Stimulated activated CD8-positive, alpha-beta memory T cell treated with anti-CD3 and anti-CD28 coated beads, Interleukin-12 subunit alpha, Interleukin-12 subunit beta, amount 100 ng/mL, for 4 hours (primary cell): ENCODE measurements at places on chromosomes 16 and 17.
A peak's percentile ranks its signal among the peaks of the same experiment; 100 is the strongest.

DNA sequence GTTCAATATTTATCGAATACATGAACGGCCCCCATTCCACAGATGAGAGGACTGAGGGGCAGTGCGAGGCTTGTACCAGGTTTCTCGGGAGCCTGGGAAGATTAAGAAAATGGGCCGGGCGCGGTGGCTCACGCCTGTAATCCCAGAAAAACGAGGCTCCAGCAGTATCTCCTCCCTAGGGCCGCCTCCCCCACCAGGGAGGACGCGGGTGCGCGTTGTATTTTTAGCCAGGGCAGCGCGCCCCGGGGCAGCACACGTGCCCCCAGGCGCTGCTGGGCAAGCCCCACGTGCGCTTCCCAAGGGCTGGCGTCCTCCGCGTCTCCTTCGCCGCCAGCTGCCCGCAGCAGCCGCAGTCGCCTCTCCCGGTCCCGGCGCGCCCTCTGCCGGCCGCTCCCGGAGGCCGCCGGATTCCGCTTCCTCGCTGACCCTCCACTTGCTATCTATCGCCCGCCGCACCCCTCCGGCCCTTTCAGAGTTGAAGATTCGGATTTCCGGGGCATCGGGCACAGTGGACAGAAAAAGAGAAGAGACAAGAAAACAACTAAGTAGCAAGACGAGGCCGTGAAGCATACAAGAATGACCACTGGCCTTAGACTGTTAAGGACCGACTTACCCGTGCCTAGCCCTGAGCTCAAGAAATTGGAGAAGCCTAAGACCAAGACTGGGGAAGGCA is 1.9 kb upstream of the YBX2 start:
- DNase-seq, result peak; percentile 49

DNA sequence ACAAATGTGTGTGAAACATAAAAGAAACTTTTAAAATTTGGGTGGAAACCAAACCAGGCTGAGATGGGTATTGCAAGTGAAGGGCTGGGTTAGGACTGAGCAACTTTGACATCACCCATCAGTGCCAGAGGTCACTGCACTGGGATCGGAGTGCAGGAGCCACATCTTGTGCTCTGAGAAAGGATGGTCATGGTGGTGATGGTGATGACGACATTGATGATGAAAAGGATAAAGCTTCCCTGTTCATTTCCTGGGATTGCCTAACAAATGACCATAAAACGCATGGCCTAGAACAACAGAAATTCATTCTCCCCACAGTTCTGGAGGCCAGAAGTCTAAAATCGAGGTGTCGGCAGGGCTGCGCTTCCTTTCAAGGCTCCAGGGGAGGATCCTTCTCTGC is 324.0 kb downstream of the MAF start:
- no peak for DNase-seq

GRCh38 chr17:1447052-1447451 is 9.0 kb downstream of the CRK start:
- no peak for DNase-seq

DNA sequence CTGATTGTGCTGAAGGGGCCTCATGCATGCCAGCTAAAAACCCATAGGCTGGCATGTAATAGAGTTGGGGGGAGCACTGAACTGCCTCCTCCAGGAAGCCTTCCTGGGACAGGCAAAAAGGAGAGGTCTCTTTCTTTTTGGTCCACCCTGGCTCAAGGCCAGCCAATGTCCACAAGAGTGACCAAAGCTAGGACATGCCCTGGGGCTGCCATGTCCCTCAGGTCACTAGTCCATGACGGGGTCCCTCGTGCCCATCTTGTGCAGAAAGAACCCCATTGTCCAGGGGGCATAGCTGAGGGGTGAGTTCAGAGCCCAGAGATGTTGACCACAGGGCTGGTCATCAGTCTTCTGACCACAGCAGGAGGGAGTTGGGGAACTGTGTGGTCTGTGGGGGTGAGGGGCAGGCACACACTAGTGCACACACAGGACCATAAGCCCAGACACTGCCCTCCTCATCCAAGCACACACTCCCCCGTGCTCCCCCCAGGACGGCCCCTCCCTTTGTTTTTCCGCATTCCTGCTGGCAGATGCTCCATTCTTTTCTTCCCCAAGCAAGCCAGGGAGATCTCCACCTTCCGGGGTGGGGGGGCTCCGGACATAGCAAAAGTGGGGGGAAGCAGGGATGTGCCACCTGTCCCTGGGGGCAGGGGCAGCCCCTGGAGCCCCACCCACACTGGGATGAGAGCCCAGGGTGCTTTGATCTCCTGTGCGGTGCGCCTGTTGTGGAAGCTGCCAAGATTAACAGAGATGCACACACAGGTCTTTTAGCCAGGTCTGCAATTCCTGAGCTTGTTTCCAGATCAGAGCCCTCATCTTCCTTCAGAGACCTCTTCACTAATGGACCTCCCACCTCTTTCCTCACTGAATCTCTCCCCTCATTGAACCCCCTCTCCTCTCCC is 25.2 kb upstream of the PHB1 start:
- DNase-seq, result no peak

- DNase-seq, result no peak
Observed at GRCh38 chr17:30377574-30378240, 1.0 kb upstream of the CPD start.

GRCh38 chr16:920717-921116 is 50.1 kb downstream of the LMF1 start:
- DNase-seq, result no peak

DNA sequence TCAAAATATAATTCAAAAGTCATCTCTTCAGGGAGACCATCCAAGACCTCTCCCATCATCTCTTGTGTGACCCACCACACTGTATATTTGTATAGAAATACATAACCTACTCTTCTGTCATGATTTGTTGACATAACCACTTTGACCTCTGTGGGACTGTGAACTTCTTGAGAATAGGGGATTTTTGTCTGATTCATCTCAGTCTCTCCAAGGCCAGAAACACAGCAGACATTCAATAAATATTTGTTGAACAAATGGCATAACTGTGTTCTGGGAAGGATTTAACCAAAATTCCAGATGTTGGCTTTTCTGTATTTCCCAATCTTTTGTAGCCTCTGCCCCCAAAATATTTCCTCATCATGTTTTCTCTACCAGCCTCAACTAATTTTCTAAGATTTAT is 169.7 kb downstream of the CDH11 start:
- no peak for DNase-seq

- no peak for DNase-seq
Observed at GRCh38 chr17:27975146-27976011, 67.1 kb upstream of the NLK start.

GRCh38 chr16:74738113-74738541 is 36.5 kb downstream of the FA2H start:
- no peak for DNase-seq

GRCh38 chr16:10045291-10045775 is 136.9 kb downstream of the GRIN2A start:
- no peak for DNase-seq

- DNase-seq, result no peak
Observed at GRCh38 chr16:83542491-83542890, 265.3 kb upstream of the HSBP1 start.

- no peak for DNase-seq
Observed at GRCh38 chr16:57604177-57604576, 24.3 kb upstream of the ADGRG1 start.

GRCh38 chr16:19116711-19117449 is 3.1 kb downstream of the ITPRIPL2 start:
- DNase-seq, result no peak

GRCh38 chr16:77435272-77435820 is 512 bp upstream of the ADAMTS18 start:
- DNase-seq, result no peak

DNA sequence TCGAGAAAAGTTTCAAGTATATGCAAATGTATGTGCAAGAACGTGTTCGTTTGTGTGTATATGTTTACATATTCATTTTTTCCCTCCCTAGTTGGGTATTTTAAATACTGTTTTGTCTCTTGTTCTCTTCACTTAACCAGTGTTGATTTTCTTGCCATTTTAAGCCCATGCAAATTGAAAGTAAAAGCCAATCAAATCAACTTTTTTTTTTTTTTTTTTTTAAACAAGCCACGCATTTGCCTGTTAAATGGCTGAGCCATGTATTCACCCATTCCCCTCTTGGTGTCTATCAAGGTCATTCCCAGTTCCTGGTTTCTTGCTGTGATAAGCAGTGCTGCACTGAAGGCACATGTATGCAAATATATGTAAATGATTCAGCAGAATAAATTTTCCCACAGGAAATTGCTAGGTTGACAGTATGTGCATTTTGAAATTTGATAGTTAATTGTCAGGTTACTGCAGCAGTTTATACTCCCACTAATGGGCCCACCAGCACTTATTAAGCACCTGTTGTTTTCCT is 12.2 kb downstream of the ABCC1 start:
- no peak for DNase-seq

DNA sequence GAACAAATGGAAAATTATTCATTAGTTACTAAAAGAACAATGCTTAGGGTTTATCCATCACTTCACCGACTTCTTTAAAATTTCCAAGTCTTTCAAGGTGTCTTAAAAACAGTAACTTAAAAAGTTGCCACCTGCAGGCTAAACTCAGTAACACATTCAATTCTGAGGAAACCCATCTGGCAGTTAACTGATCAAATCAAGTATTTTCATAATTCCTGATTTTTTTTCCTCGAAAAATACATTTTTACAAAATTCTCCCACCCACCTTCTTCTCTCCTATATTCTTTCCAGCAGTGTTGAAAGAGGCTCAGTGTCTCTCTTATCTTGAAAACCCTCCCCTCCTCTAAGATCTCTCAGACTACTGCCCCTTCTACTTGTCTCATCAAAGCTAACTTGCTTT is 29.9 kb downstream of the PARN start:
- no peak for DNase-seq

- DNase-seq, result no peak
Observed at GRCh38 chr16:85029981-85030401, 2.4 kb downstream of the KIAA0513 start.

DNA sequence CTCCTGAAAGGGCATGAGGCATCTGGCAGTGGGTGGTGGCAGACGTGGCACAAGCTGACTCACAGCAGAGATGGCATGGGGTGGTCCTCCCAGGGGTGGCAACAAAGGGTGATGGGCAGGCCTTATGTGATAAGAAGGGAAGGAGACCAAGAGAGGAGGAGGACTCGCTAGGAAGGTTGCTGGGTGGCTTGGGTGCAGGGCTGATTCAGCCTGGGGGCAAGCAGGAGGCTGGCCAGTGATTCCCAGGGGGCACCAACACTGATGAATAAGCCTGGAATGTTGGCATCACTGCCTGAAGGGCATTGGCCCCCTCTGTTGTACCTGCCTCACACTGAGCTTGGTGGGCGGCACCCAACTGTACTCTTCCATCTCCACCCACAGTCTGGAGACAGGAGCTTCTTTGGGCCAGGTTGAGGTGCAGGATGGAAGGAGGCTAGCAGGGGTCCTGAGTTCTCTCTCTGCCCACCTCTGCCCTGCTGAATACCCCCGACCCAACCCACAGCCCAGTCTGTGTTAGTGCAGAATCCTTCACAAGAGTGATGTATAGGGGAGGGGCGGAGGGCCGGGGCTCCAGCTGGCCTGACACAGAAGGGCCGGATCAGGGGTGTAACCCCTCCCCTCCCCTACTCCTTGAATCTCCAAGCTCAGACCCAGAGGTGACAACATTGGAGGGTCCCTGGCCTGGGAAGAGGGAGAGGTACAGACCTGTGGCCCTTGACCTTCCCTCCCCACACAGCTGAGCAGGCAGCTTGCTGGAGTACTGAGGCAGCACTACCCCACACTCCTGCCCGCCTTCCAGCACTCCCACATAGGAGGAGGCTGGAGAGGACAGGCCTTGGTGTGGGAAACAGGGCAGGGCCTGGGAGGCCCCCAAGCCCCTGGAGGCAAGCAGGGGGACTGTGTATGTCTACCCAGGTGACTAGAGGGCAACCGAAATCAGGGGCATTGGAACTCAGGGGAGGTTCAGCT is 2.6 kb downstream of the STAC2 start:
- no peak for DNase-seq

DNA sequence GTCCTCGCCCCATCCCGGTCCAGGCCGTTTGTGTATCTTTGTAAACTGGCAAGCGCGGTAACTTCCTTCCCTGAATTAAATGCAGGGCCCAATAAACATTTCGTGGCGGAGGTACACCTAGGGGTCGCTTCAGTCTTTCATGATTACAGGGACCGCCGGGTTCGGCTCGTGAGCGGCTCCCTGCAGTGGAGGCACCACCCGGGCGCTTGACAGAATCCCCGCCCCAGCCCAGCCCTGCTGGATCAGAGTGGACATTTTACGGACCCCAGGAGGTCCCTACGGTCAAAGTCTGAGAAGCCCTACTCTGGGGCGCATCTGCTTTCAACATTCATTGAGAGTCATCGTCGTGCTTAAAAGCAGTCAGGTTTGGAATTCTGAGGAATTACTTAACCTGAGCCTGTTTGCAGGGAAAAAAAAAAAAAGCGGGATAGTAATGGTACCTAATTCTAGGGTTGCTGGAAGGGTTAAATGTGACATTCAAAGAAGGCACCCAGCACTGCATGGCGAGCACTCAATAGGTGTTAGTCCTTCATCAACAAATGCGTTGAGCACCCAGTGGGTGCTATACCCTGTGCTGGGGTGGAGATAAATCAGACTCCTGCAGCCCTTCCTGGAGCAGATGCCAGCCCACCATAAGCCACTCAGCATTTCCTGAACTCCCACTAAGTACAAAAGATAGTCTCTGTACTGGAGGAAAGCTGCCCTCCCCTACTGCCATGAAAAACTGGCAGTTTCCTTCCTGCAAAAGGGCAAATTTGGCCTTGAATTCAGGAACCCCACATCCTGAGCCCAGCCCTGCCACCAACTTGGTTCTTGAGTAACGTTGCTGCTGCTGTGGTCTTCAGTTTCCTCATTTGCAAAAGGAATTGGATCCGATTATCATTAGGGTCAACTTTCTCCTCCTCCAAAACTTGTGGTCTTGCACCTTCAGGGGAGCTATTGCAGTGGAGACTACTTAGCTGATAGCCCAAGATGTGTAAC is 658 bp upstream of the DUSP3 start:
- DNase-seq, result no peak

GRCh38 chr17:27888067-27888466 is 5.1 kb downstream of the LYRM9 start:
- DNase-seq, result no peak

DNA sequence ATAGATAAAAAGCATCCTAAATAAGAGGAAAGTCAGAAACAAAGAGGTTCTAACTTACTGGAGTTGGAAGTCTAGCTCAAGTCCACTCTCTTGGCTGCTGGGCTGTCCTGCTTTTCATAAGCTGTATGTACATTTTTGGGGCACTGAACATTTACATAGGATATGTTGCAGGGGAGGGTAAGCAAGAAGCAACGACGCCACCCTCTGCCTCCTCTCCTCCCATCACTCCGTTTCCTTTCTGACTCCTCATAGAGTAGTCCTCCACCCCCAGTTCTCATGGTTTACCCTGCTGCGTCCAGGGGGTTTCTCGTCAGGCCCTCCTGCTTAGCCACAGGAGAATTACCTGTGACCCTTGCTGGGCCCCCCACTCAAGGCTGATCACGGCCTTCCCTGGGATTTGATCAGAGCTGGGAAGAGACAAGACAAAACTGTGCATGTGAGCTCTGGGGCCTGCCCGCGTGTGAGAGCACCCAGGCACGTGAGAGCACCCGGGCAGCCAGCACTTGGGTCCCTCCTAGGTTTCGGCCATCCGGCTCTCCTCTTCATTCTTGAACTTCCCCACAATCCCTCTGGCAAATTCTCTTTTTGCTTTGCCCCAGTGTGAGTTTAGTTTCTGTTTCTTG is 37.1 kb downstream of the TMEM11 start:
- DNase-seq, result no peak
